ENCODE measurements at places on chromosomes 16 and 17.

DNA sequence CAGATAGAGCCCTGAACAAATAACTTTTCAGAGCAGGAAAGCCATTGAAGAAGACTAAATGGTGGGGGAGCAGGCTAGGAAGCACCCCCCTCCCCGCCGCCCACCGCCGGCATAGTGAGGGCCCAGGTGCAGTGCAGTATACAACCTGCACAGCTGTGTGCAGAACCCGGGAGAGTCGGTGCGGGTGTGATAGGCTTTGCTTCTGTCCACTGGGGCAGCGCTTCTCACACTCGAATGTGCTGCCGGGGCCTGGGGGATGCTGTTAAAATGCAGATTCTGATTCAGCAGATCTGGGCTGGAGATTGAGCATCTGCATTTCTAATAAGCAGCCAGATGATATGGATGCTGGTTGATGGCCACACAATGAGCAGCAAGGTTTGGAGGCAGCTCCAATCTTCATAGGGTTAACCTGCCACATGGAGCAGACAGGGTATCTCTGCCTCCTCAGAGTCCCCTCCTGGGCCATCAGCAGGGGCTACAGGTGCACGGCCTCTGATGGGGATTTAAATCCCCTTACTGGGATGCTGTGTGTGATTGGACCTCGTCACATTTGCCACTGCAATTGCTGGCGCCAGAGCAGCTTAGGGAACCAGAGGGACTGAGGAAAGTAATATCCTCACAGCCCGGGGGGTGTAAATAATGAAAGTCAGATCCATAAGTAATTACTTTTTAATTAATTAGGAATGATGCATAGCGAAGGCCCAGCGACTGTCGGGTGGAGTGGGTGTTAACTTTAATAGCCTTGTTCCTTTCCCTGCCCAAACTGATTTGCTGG is 172.0 kb upstream of the RPL38 start:
- DNase-seq = no peak

GRCh38 chr17:67194134-67194533 is 50.9 kb downstream of the HELZ start:
- DNase-seq = no peak

GRCh38 chr16:66471716-66472393 is 44.8 kb downstream of the BEAN1 start:
- DNase-seq = no peak

- no peak for DNase-seq
Measured at GRCh38 chr17:31144428-31144827, 49.7 kb downstream of the NF1 start.

DNA sequence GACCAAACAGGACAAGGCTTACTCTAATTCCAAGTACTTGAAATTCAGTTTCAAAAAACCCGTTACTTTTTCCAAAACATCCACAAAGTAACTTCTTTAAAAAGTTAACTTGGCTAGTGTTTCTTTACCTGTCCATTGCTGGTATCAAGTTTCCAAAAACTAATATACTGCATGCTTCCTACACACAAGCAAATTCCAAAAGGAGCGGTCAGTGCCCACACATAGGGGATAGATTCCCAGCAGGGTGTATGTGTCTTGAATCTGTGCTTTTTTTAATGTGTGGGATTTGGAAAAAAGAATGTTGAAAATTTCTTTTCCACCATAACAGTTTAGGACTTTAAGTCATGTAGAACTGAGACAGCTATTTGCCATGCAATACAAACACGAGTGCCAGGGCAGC is 367.8 kb upstream of the SOX9 start:
- no peak for DNase-seq

- DNase-seq = no peak
Measured at GRCh38 chr17:41968676-41969075, 2.1 kb downstream of the CNP start.
